ENCODE measurements at places on chromosomes 6 and 20.

DNA sequence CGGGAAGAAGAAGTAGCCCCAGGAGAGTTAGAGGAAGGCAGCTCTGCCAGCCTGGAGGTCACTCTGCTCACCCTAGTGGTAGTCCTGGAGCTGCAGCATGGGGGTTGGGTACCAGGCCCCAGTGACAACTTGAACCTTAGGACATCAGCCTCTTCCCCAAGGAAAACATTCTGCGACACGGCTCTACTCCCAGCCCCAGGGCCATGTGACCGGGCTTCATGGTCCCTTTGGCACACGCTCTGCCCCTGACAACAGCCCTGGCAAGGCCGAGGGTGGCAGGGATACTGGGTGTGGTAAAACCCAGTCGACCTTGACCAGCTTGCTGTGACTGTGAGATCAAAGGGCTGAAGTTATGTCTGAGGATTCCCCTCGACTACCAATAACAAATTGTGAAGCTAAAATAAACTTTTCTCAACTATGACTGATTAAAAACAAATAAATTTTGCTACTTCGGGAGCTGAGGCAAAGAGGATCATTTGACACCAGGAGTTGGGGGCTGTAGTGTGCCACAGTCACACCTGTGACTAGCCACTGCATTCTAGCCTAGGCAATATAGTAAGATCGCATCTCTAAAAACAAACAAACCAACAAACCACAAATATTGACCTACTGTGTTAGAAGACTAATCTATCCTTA is 24.4 kb upstream of the ARID1B start:
- no peak for DNase-seq

DNA sequence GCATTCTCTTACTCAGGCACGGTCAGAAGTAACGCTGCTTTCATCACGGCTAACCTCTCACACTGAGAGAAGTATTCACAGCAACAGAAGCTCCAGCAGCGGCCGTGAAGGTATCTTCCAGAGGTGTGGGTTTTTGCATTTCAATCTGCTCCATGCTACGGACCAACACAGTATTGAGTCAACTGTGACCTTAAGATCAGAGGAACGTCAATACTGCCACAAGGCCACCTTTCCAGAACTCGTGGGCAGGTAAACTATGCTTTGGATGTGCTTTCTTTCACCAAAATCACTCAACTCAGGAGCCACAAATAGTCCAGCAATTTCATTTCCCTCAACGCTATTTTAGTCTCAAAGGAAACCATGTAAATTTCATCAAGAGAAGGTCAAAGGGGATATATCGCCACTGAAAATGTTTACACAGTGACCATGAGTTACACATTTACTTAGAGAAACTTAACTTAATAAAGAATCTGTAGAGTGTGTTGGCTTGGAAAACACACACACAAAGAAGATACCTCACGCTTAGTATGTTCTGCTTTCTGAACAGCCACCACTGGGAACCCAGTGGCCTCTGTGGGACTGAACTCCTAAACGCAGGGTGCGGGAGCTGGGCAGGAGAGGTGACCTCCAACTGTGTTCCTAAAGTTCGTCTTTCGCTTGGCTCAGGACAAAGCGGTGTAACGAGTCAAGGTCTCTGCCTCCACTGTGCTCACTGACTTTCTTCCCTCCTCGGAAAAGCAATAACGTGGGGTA is 27.9 kb downstream of the TXNDC5 start:
- DNase-seq = no peak

DNA sequence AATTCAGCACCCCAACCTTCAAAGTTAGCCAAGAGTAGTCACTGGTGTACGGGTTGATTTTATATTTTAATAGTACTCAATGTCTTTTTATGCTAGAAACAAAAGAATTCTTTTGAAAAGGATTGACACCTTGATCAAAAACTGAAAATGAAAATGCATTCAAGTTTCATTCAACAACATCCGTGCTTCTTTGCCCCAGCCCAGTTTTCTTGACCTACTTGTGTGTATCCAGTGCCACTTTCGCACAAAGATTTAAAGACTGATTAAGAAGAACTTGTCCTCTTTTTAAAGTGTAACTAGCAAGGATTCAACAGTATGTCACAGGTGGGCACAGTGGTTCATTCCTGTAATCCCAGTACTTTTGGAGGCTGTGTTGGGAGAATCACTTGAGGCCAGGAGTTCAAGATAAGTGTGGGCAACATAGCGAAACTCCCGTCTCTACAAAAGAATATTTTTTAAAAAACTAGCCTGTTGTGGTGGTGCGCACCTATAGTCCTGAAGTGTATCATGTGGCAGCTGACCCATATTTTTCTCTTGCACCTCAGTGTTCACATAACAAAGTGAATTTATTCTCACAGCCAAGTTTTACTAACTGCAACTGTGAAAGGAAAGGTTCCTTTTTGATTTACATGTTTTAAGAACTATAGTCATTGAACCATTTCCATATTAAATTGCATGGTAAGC is 22.7 kb upstream of the CD2AP start:
- no peak for DNase-seq

DNA sequence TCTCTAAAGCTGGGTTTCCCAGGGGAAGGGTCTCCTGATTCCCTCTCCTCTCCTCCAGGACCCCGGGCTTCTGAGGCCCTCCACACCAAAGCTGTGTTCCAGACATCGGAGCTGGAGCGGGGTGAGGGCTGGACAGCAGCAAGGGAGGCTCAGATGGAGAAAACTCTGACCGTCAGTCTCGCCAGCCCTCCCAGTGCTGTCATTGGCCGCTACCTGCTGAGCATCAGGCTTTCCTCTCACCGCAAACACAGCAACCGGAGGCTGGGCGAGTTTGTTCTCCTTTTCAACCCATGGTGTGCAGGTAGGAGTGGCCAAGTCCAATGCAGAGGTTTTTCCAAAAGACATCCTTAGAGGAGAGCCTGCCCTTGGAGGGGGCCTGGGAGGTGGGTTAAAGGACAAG is 14.4 kb downstream of the TGM6 start:
- no peak for DNase-seq

DNA sequence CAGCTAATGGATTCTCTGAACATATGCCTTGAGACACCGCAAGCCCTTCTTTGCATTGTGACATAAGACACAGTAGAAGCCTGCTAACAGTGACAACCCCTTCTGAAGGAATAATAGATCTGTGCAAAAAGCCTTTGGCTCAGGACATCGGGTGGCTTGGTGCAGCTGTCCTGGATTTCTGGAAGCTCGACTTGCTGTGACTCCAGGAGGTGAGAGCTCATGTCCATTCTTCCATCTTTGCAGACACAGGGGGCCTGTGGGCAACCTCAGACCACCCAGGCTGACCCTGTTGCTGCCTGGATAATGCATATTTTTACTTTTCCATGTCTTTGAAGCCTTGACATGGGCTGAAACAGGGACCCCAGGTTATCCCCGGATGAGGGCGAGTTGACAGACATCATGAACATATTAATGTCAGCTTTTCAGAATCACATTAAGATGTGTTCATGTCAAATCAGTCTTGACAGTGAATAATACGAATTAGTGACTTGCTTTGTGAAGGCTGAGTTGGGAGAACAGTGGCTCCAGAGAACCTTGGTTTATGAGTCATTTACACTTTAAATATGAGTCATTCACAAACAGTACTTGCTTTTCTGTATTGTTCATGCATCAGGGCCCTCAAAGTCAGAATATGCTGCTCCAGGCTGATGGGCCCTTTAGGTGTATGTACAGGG is 66.8 kb upstream of the IYD start:
- DNase-seq = peak; percentile 45

DNA sequence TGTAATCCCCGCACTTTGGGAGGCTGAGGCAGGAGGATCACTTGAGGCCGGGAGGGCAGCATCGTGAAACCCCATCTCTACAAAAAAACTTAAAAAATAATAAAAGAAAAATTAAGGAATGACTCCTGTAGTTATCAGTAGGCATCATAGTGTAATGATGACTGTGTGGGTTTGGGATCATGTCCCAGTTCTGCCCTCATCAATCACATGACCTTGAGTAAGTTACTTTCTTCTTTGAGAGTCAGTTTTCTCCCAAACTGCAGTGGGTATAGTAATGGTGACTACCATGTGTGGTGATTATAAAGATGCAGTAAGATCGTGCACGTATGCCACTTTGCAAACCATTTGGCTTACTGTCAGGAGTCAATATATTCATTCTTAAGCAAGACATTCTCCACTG is 89.2 kb downstream of the TXNDC5 start:
- DNase-seq = no peak

GRCh38 chr6:19665613-19665909 is 171.6 kb upstream of the ID4 start:
- DNase-seq = no peak

GRCh38 chr6:48520951-48521350 is 410.0 kb upstream of the PTCHD4 start:
- DNase-seq = no peak

DNA sequence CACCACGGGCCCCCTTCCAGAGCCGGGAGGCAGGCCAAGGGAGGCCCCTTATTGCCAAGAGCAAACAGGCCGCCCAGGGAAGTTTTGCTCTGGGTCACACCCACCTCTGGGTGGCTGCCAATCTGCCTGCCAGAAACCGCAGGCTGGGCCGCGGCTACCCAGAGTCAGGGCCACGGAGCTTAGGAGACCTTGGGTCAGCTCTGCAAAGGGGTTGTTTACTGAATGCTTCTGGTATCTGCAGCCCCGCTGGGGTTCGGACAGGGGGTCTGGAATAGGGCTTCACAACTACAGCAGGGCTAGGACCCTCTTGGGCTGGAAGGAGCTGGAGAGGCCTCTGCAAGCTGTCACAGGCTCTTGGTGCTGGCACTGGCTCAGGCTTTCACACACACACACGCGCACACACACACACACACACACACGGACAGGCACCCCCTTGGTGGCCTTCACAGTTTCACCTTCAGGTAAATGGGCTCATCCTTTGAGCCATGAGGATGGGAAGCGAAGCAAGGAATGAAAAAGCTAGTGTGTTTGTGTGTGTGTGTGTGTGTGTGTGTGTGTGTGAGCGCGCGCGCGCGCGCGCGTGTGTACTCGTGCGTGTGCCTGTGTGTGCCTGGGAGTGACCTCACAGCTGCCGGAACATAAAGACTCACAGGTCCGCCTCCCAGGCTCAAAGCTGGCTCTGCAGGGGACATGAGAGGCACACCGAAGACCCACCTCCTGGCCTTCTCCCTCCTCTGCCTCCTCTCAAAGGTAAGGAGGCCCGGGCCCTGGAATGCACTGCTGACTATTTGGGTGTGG is at the start of gene CCN5:
TSS of gene CCN5 (plus strand) at position 669 of the 798 bp plus-strand sequence. CDS start at position 691, 22 bp downstream.
- DNase-seq = peak; percentile 58

DNA sequence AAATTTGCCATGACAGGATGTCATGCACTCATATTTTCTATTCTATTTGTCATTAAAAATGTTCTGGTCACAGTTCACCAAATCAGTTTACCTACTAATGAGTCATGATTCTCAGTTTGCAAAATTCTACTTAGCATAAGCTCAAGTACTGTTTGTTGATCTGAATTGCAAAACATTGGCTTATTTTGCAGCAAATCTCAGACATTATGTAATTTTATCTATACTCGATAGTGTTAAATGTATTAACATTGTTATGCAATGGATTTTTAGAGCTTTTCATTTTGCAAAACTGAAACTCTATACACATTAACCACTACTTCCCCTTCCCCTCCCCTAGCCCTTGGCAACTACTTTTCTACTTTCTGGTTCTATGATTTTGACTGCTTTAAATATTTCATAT is 213.8 kb upstream of the ZFP64 start:
- DNase-seq = no peak

DNA sequence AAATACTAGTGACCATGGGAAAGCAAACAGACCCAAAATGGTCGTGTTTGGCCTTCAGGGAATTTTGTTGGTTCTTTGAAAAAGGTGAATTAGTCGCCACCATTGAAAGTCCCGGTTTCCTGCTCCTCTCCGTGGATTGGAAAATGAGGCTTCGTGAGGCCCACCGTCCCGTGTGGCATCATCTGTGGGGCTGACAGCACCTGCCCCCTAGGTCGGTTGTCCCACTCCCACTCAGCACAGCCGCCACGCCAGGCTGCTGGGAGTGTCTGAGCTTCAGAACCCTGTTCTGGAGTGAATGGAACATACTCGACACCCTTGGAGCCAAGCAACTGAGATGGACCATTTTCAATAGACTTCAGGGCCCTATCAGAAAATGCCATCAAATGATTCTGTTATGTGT is 33.0 kb upstream of the FOXC1 start:
- no peak for DNase-seq

DNA sequence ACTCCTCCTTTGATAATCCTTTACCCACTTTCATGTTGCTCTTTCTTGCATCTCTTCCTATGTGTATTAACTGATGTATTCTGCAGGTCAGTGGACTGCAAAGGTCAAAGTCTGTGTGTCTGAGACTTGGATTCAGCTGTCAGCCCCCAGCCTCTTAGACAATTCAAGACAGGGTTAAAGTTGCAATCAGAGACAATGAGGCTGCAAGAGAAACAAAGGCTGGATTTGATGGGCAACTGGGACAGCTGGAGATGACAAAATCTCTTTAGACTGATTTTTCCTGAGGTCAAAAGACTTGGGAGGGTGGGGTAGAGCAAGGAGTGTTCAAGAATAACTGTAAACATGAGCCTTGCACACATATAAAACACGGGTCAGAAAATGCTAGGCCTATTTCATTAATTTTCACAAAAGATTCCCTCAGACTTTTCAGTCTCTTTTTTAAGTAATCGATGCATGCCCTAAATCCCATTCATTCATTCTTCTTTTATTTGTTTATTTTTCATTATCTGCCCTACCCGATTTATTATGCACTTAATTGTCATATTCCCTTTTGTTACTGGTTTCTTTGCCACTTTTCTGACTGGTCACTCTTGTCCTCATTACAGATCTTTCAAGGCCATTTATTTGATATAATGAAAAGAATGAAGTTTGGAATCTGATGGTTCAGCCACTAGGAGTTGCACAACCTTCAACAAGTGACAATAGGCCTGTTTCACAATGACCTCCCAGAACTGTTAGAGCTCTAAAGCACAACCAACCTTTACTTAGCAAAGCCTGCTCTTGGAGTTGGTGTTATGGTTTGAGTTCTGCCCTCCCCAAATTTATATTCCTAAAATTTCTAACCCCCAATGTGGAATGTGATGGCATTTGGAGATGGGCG is 33.8 kb upstream of the AKAP12 start:
- no peak for DNase-seq

- no peak for DNase-seq
These were observed 154.0 kb downstream of the TSHZ2 start for GRCh38 chr20:53126185-53126584.

- DNase-seq = no peak
These were observed 48.7 kb downstream of the ADAT2 start for GRCh38 chr6:143401636-143402370.

DNA sequence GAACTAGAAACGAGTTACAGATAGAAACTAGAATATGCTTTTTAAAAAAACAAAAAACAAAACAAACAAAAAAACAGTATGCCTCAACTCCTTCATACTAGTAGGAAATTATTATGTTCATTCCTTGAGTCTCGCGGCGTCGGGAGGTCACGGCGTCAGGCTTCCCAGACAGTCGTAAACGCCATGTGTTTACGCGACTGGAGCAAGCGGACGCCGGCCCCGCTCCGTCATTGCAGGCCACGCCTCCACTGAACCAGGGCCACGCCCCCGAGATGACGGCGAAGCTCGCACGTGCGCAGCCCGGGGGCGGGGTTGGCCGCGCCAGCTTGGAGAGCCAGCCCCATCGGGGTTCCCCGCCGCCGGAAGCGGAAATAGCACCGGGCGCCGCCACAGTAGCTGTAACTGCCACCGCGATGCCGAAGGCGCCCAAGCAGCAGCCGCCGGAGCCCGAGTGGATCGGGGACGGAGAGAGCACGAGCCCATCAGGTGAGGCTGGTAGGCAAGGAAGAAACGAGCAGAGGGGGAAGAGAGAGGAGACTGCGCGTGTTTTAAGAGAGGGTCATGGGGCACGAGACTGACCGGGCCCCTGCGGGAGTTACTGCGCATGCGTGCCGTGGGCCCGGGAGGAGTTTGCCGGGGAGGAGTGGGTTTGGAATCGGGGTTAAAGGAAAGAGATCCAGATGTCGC is at the start of gene ABCF1:
TSS of gene ABCF1 (plus strand) at position 368 of the 687 bp plus-strand sequence. CDS start at position 414, 46 bp downstream.
- peak; percentile 97 for DNase-seq

GRCh38 chr6:166772518-166772917 is 145.5 kb upstream of the RPS6KA2 start:
- no peak for DNase-seq

All from putamen (tissue), 1 donor.